ENCODE measurements at places on chromosomes 4 and X.

GRCh38 chr4:83758285-83758684 is 222.4 kb downstream of the GPAT3 start:
- no peak for DNase-seq

- DNase-seq = no peak
Observed at GRCh38 chrX:37785569-37785968, 5.7 kb downstream of the CYBB start.

DNA sequence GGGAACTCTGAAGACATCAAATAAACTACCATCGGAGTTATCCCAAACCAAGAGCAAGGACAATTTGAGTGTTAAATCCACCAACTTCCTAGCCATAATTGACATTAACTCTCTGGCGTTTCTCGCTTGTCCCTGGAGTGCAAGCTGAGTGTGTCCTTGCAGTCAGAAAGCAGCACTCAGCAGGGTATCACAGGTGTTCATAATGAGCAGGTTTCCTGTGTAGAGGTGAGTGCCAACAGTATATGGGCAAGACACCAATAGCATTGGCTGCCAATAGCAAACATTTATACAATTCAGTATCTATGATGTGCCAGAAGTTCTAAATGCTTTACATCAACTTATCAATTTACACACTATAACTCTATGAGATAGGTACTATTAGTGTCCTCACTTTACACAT is 11.2 kb downstream of the BLTP1 start:
- DNase-seq = no peak

DNA sequence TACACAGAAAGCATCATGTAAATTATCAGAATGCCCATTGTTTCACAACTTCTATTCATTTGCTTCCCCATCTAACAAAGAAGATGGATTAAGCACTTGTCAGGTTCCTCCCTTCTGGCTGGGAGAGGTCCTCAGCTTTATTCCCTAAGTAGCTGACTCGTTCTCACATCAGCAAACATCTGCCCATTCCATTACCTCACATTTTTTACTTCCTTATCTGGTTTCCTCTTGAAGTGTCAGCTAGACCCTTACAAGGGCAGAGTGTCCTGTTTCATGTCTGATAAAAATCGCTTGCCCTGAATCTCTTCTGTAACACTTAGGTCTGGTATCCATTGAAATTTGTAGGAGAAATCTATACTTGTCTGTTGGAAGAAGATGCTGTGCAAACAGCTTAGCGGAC is 34.7 kb downstream of the TMPRSS11A start:
- no peak for DNase-seq

DNA sequence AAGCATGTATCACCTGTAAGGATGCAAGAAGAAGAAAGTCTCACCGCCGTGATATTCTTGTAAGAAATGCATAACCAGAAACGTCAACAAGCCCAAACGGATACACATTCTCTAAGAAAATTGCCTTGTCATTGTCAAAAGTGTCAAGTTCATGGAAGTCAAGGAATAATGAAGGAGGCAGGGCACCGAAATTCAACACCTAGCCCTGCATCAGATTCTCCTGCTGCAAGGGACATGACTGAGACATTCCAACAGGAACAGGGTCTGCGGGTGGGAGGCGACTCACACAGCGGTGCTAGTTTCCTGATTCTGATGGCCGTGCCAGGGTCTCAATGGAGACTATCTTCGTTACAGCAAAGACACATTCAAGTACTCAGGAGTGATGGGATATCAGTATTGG is 26.7 kb downstream of the IRF2 start:
- no peak for DNase-seq

- DNase-seq = peak; percentile 64
Observed at GRCh38 chr4:47485047-47485692, at the start of gene ATP10D. TSS of gene ATP10D (plus strand) at chr4:47485275. CDS start at chr4:47512541, 27,266 bp downstream.

DNA sequence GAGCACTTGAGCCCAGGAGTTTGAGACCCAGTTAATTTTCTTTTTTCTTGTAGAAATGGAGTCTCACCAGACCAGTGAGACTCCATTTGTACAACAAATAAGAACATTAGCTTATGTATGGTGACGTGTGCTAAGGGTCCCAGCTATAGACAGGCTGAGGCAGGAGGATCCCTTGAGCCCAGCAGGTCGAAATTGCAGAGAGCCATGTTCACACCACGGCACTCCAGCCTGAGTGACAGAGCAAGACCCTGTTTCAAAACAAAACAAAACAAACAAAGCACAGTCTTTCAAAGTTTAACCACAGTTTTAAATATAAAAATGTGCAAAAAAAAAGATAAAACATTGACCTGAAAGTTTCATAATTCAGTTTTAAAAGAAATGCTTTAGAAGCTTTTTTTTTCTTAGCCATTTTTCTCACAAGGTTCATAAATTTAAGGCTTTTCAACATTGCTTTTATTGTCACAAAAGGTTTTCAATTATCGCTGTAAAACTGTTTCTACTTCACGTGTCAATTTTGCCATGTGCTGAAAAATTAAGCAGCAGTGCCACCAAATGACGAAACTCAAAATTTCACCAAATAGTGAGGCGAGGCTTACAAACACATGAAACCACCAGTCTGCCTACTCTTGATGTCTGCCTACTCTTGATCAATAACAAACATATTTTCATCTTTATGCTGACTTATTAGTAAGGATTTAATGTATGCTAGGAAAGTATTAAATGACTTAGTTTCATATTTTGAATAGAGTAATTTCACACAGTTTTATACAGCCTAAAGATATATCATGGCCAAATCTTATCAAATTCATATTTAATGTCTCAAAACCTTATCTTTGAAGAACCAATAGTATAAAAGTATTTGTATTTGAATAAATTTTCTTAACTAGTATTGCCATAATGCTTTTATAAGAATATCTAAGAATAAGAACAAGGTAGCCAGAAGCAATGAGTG is 126.3 kb downstream of the NEK1 start:
- peak; percentile 47 for DNase-seq

DNA sequence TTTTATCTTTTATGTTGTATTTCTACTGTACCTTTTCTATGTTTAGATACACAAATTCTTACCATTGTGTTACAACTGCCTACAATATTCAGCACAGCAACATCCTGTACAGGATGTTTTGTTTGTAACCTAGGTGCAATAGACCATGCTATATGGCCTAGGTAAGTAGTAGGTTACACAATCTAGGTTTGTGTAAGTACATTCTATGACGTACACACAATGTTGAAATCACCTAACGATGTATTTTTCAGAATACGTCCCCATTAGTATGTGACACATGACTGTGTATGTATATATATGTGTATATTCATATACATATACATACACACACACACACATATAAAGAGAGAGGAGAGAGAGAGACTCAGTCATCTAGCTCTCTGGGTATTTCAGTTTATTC is 103.5 kb downstream of the CLNK start:
- no peak for DNase-seq

DNA sequence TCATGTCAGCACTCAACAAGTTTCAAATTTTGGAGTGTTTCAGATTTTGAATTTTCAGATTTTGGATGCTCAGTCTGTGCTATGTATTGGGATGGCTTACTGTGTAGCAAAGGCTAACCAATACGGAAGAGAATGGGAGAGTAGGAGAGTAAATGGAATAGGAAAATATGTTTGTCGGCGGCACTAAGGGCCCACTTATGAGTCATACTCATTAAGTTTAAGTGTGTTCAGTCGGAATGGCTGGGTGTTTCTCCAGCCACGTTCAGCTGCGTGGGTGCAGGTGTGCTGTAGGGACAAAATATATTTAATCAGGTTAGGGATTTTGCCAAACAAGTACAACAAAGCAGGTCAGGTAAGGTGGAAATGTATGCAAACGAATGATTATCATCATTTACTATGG is 13.6 kb downstream of the FTHL17 start:
- no peak for DNase-seq

DNA sequence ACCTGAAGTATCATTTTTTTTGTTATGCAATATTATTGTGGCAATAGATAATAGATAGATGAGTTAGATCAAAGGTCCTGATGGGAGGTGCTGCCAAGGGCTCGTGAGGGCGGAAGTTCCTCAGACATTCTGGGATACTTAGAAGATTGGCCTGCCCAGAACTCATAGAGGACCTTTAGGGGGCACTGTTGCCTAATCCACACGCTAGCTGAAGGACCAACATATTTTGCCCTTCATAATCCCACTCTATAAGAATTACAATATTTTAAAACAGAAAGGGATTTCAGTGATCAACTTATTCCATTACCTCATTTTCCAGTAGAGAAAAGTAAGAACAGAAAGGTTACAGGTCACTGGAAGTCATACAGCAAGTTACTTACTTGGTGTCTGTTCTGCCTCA is 22.9 kb upstream of the COX7B2 start:
- DNase-seq = peak; percentile 10

GRCh38 chrX:116607776-116608175 is 145.0 kb upstream of the CT83 start:
- no peak for DNase-seq

DNA sequence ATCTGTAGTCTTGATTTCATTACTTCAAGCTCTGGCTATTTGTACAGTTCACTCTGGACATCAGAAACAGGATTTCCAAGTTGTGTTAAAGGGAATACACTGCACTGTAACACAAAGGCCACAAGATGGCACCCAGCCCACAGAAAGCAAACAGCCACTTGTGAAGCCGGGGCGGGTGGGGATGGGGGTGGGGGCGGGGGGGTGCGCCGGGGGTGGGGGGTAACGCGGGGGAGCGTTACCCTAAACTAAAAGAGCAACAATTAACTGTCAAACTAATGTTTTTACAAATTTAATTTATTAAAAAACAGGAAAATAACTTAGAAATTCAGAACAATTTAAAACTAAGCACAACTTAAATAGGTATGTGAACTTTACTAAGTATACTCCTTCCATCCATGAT is 27.3 kb downstream of the PRDX4 start:
- DNase-seq = peak; percentile 8

DNA sequence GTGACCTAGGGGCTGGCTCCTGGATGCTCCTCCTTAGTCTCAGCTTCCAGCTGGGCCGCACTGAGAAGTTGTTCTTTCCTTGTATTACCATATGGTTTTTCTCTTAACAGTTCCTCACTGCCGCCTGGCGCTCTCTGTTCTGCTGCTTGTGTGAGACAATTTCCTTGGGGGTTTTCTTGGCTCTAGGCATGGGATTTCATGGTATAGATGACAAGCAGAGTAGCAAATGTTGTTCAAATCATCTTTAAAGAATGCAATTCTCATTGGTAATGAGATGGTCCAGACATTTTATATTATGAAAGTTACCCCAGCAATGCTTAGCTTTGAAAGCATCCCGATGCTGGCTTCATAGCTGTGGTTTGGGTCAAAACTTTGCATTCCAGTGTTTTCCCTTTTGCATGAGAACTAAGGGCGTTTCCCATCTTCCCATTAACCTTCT is 37.6 kb downstream of the SEPTIN11 start:
- no peak for DNase-seq

DNA sequence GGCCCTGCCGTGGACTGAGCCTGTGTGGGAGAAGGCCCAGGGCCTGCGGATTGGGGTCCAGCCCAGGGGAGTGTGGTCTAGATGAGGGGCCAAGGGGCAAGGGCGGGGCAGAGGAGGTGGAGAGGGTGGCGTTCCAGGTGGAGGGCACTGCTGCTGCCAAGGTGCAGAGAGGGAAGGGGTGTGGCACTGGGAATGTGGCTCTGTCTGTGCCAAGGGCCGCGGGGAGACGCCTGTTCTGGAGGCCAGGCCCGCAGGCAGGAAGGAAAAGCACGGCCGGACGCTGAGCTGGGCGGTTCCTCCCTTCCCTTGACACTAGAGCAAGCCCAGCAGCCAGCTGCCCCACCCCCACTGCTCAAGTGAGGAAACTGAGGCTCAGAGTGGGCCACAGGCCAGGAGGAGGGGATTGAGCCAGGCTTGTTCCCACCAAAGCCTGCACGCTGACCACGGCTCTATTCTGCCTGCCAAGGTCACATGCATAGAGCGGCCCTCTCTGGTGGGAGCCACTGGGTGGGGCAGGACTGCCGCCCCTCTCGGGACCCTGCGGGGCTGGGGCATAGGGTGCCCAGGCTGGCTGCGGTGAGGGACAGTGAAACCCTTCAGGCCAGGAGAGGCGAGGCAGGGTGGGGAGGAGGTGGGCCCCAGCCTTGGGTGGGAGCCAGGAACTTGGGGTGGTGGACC is 13.0 kb downstream of the SH3BP2 start:
- no peak for DNase-seq

DNA sequence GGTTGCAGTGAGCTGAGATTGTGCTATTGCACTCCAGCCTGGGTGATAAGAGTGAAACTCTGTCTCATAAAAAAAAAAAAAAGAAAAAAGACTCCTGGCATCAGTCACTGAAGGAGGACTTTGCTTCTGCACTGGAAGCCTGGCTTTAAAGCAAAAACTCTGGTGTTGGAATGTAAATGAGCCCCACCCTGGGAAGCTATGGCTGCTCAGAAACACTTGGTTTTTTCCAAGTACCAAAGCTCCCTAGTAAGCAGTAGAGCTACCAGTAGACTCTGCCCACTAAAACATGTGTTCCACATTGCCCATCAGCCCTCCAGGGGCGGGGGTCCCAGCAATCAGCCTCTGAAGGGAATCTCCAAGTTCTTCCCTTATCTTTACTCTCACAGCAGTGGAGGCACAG is 154.4 kb downstream of the SHROOM3 start:
- no peak for DNase-seq
